Liver (tissue), 10 donors: ENCODE measurements at places on chromosomes 3 and 15. TPM values are rescaled to one million over a fixed set of nuclear protein-coding genes. Genes with fewer than 3 reads are reported as not detected.

CYP19A1 gene
- total RNA-seq = 0.50 TPM

DNAH12 gene
- total RNA-seq = 0.05 TPM

LTF gene
- 14.7 TPM for total RNA-seq

CYP11A1 gene
- total RNA-seq = 2.3 TPM

PLXNB1 gene
- 204 TPM for total RNA-seq

P2RY12 gene
- total RNA-seq = 2.8 TPM

ZWILCH gene
- total RNA-seq = 11.3 TPM
